ENCODE measurements at places on chromosomes 1 and 21.

GRCh38 chr21:35324372-35325220 lies 275.5 kb upstream of the RUNX1 start:
- DNase-seq = no peak

GRCh38 chr1:230270185-230270558 lies 156.0 kb downstream of the PGBD5 start:
- DNase-seq = no peak

DNA sequence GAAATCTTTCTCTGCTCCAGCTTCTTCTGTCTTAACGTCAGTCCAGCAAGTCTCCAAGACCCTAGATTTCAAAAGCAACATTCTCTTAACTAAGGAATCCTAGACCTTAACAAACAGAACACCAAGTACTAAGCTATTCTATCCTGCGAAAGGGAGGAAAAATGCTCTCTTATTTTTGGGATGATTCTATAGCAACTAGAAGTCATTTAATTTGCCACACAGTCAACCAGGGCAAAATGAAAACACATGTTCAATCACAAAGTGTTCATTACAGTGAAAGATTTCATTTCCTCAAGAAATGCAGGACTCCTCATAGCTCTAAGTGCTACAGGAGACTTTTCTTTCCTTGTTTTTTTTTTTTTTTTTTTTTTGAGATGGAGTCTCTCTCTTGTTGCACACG lies 36.2 kb upstream of the DOCK7 start:
- no peak for DNase-seq

DNA sequence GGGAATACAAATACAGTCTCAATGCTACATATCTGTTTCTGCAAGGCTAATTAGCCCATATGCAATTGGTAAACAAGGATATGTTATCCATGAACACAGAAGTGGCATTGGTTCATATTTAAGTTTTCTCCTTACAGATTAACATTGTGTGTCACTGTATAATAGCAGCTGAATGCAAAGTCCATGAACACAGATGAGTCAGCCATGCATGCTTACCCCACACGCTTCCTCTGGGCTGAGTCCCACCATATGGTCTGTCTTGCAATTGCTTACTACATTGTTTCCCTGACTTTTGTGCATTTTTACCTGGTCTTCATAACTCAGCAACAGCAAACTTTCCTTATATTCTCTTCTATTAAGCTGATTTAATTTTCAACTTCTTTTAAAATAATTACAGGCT lies 41.5 kb upstream of the TSNAX start:
- no peak for DNase-seq

DNA sequence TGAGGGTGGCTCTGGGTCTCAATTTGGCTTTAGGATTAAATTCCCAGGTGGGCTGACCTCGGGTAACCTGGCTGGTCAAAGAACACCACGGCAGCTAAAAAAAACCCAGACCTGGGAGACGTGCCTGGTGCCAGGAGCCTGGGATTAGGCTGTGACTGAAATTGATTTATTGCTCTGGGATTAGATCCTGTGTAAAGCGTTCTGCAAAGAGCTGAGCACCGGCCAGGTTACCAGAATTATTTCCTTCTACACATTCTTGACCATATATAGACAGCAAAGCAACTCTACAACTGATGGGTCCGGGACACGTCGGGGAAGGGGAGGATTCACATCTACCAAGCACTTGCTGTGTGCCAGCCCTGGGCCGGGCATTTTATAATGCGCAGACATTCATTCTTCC lies 45.2 kb downstream of the TMCO4 start:
- peak; percentile 32 for DNase-seq

GRCh38 chr1:158422212-158422611 lies 3.8 kb downstream of the OR10K2 start:
- DNase-seq = no peak

DNA sequence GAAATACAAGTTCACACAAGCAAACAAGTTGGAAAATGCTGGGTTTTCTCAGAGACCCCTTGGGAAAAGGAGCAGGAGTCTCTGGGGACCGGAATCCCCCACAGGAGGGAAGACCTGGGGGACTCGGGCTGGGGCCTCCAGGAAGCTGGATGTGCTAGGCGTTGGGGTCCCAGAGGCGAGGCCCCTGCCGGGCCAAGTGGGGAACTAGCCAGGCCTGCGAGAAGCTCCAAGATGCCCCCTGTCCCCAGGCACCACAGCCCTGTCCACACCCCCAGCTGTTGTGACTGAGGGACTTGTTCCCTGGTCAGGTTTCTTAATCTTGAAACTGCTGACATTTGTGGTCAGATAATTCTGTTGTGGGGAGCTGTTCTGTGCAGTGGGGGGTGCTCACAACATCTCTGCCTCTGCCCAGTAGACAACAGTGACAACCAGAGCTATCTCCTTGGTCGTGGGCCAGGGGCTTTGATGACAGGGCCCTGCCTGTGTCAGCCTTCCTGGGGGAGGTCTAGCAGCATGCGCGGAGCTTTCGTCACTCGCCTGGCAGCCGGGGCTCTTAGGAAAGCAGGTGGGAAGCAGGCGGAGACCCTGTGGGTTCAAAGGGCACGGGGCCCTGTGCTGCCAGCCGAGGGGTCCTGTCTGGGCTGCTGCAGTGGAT lies 126.4 kb upstream of the ARHGEF16 start:
- DNase-seq = no peak

GRCh38 chr1:79749607-79750006 lies 743.1 kb upstream of the ADGRL4 start:
- DNase-seq = no peak

GRCh38 chr1:206421616-206422340 lies 48.5 kb upstream of the IKBKE start:
- no peak for DNase-seq

- DNase-seq = no peak
These were observed 136.5 kb upstream of the DPYD start for GRCh38 chr1:98057236-98057910.

GRCh38 chr21:26490771-26491170 lies 82.3 kb downstream of the CYYR1 start:
- DNase-seq = no peak

DNA sequence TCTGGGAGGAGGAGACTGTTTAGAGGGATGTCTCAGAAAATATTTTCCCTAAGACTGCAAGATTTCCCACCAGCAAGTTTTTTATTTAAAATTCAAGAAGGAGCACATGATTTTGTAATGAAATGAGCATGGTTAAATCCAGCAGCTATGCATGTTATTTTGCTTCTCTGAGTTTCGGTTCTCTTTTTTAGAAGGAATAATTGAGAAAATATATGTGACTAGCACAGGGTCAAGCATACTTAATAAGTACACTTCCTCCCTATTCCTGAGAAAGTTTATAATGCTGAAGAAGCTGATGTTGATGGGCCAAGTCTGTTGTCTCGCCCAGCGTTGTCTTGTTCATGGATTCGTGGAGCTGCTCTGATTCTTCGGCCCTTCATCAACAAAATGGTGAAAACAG lies 51.2 kb downstream of the EXO1 start:
- no peak for DNase-seq

DNA sequence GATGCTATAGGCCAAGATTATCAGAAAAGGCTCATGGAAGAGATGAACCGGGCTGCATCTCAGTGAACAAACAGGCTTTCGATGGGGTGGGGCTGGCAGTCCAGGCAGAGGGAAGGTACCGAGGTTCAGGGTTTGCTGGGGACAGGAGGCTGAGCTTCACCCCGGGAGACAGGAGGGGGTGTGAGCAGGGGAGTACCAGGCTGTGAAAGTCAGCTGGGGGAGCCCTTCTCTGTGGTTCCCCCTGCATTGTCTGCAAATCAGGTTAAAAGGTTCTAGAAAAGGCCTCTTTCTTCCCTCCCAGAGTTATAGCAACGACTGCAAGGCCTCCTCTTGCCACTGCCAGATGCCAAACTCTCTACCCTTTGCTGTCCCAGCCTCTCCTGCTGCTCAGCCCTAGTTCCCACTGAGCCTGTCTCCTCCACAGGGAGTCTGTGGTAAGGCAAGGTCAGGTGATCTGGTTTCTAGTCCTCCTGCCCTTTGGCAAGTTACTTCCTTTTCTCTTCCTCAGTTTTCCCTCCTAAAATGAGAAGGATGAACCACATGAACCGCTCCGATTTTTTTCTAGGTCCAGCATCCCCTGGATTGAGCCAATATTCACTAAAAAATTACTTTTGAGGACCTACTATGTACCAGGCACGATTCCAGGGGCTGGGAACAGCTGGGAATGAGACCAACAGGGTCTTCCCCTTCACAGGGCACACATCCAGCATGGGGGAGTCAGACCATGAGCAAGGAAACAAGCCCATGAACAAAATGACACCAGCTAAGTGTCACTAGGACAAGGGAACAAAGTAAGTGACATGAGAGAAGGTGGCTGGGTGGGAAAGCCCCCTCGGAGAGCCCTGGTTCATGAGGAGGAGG lies 7.2 kb downstream of the LAD1 start:
- no peak for DNase-seq

GRCh38 chr1:201721082-201722049 lies 107.6 kb upstream of the IPO9 start:
- no peak for DNase-seq

- DNase-seq = no peak
These were observed 105.5 kb downstream of the ZC3H11B start for GRCh38 chr1:219507437-219507836.

GRCh38 chr1:210685295-210685650 lies 356.6 kb downstream of the HHAT start:
- no peak for DNase-seq

DNA sequence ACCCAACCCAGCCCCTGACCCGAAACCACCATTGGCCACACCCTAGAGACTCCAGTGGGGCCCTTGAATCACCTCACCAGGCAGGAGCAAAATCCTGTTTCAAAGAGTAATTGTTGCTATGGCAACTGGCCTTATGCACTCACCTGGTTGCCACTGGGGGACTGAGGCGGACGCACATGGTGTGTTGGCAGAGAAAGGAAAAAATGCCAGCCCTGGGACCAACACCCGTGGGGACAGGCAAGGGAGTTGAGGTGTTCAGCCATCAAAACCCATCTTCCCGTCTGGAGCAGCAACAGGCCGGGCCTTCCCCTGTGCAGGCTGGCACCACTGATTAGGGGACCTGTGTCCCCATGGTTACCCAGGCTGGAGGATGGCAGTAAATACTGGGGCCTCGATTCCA lies 395.8 kb upstream of the VAMP3 start:
- no peak for DNase-seq

- no peak for DNase-seq
These were observed 10.0 kb downstream of the LRRC53 start for GRCh38 chr1:74502432-74502831.

All from NCI-H524 treated with DMSO at 0.1 percent for 48 hours (cell line).